PC-9 (cell line): ENCODE measurements at places on chromosomes 3 and 15. TPM values are rescaled to one million over a fixed set of nuclear protein-coding genes. Genes with fewer than 3 reads are reported as not detected.
A peak's percentile ranks its signal among the peaks of the same experiment; 100 is the strongest.

NR2E3 gene
- total RNA-seq = 1.5 and 2.1 TPM in 2 replicates

CFAP100 gene
- total RNA-seq = not detected in 2 replicates

PTX3 gene
- 0.59 and 1.1 TPM in 2 replicates for total RNA-seq

TMEM158 gene
- 7.5 and 11.9 TPM in 2 replicates for total RNA-seq

GOLGA8O gene
- 0.28 and 0.59 TPM in 2 replicates for total RNA-seq

CAV3 gene
- total RNA-seq = 0.24 TPM in 1 of 2 replicates, not detected in the other

CASR gene
- not detected in 2 replicates for total RNA-seq

- H3K4me3 ChIP-seq = no peak overlapping the region
- H3K27me3 ChIP-seq = peaks cover 5% of the 10 kb centered on the region; the same call in 1 of the 2 replicates
- H3K4me1 ChIP-seq = no peaks in the 10 kb centered on the region
- no peak overlapping the region for H3K27ac ChIP-seq
These were observed 238.4 kb upstream of the MDFIC2 start for GRCh38 chr3:70550723-70551319.

GRCh38 chr3:48507256-48508061 lies 3.5 kb upstream of the SHISA5 start:
- peak; percentile 95 for DNase-seq
- H3K4me3 ChIP-seq = no peak overlapping the region; the same call in 1 of the 2 replicates
- peak overlapping the region; percentile 92 for H3K27ac ChIP-seq
- no peaks in the 10 kb centered on the region for H3K36me3 ChIP-seq
- peaks cover 54% of the 10 kb centered on the region for H3K4me1 ChIP-seq

GRCh38 chr3:32592011-32592410 lies 21.4 kb upstream of the DYNC1LI1 start:
- H3K4me1 ChIP-seq = no peaks in the 10 kb centered on the region
- H3K36me3 ChIP-seq = no peaks in the 10 kb centered on the region
- no peaks in the 10 kb centered on the region for H3K27me3 ChIP-seq

DNA sequence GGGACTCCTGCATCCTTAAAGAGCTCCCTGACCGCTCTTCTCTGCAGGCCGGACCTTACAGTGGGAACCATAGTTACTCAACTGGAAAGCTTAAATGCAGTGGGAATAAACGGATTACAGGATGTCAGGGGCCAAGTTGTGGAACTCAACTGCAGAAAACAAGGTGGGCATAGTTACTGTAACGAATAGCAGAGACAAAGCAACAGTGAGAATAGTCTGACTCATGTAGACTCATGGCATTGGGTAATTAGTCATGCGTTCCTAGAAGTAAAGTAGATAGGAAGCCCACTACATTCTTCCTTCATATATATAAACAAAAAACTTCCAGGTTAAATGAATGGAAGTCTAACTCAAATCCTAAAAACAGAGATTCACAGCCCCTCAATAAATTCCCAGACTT lies 95.5 kb upstream of the CHRNA7 start:
- no peaks in the 10 kb centered on the region for H3K4me1 ChIP-seq
- no peaks in the 10 kb centered on the region for H3K36me3 ChIP-seq
- H3K27me3 ChIP-seq = peaks cover 8% of the 10 kb centered on the region; the same call in 1 of the 2 replicates
- H3K27ac ChIP-seq = no peak overlapping the region
- no peak for DNase-seq
- H3K4me3 ChIP-seq = no peak overlapping the region

- H3K4me3 ChIP-seq = no peak overlapping the region
- H3K27me3 ChIP-seq = no peaks in the 10 kb centered on the region
- no peak overlapping the region for H3K27ac ChIP-seq
These were observed 123.8 kb downstream of the B3GALNT1 start for GRCh38 chr3:160981217-160981938.

DNA sequence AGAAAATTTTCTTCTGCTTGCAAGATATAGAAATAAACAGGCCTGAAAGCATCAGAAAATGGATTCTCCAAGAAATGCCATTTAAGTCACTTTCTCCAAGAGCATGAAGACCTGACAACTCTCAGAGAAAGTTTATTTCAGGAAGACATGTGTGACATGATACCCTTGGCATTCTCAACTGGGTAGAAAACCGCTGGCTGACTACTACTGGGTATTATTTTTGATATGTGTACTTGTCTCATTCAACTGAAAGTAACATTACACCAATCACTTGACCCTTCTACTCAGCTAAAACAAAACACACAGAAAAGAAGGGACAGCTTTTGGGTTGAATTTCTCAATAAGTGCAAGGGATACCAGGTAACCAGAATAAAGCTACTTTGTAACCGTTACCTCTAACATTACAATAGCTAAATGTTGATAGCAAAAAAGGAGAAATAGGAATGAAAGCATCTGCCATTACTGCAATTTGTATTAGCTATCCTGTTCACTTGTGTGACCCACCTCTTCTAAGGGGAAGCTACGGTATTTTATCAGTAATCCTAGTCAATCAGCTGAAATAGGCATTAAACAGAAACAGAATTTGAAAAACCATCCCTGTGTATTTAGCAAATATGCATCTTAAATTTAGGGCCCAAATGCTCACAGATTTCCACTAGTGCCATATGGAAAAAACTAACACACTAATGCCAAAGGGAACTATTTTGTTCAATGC lies 7.3 kb downstream of the TRA2B start:
- H3K27ac ChIP-seq = peak overlapping the region; percentile 30; the same call in 1 of the 2 replicates
- H3K4me1 ChIP-seq = peaks cover 84% of the 10 kb centered on the region
- H3K4me3 ChIP-seq = no peak overlapping the region; the same call in 1 of the 2 replicates
- H3K36me3 ChIP-seq = peaks cover 83% of the 10 kb centered on the region
- H3K27me3 ChIP-seq = no peaks in the 10 kb centered on the region

GRCh38 chr3:37993820-37994638 lies 3.4 kb downstream of the VILL start:
- no peak overlapping the region for H3K4me3 ChIP-seq
- H3K36me3 ChIP-seq = no peaks in the 10 kb centered on the region
- no peaks in the 10 kb centered on the region for H3K27me3 ChIP-seq
- no peak for DNase-seq

DNA sequence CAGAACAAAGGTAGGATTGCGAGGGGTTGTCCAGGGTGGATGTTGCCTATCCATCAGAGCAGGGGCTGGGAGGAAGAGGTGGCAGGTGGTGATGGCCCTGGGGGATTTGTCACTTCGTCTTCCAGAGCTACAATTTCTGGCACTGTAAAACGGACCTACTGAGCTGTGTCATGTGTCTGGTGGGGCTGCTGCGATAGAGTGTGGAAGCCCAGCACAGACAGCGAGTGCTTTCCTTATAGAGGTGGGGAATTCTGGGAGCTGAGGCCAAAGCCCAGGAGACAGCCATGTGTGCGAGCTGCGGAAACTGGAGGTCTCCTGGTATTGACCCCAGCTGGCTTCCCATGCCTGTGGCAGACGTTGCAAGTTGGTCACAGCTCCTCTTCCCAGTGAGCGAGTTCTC lies 61.2 kb upstream of the SEC22A start:
- no peaks in the 10 kb centered on the region; the same call in 1 of the 2 replicates for H3K36me3 ChIP-seq
- H3K27ac ChIP-seq = no peak overlapping the region
- no peaks in the 10 kb centered on the region for H3K27me3 ChIP-seq
- peaks cover 10% of the 10 kb centered on the region for H3K4me1 ChIP-seq
- DNase-seq = no peak

DNA sequence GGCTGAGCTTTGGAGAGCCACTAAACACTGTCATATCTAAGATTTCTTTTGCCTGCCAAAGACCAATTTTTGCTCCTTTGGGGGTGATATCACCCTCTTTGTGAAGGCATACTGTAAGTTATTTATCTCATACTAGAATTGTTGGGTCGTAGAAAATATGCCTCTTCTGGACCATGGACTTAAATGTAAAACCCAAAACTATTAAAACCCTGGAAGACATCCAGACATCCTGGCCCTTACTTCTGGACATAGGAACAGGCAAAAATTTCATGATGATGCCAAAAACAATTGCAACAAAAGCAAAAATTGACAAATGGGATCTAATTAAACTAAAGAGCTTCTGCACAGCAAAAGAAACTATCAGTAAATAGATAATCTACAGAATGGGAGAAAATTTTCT lies 172.2 kb downstream of the ATG7 start:
- H3K27me3 ChIP-seq = no peaks in the 10 kb centered on the region
- no peaks in the 10 kb centered on the region for H3K36me3 ChIP-seq
- no peaks in the 10 kb centered on the region for H3K4me1 ChIP-seq
- no peak for DNase-seq
- H3K27ac ChIP-seq = no peak overlapping the region

GRCh38 chr3:30286007-30286669 lies 320.3 kb upstream of the TGFBR2 start:
- DNase-seq = peak; percentile 57
- no peaks in the 10 kb centered on the region for H3K36me3 ChIP-seq
- H3K4me3 ChIP-seq = no peak overlapping the region
- H3K27ac ChIP-seq = no peak overlapping the region
- H3K27me3 ChIP-seq = no peaks in the 10 kb centered on the region

DNA sequence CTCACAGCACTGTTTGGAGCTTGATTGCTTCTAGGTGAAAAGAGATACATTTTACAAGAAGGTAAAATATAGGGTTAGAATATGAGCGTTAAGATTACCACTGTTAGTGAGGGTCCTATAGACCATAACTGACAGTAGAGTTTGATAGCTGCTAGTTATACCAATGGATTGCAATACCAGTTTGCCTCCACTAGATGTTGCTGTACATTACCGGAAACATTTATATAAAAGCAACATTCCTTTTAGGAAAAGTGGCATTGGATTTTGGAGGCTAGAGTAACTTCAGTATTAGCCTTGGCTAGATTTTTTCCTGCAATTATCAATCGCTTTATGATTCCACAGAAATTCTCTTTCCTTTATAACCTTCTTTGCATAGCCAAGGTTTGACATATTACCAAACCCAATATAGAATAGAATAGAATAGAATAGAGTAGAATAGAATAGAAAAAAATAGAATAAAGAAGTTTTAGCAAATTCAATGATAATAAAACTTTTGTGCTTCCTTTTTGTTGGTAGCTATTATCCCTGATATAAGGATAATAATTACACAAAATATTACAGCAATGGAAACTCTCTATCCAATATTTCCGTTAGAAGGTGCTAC lies 1093.6 kb upstream of the ALCAM start:
- H3K4me1 ChIP-seq = no peaks in the 10 kb centered on the region
- no peaks in the 10 kb centered on the region for H3K27me3 ChIP-seq
- H3K36me3 ChIP-seq = no peaks in the 10 kb centered on the region
- no peak overlapping the region for H3K27ac ChIP-seq

- H3K4me1 ChIP-seq = no peaks in the 10 kb centered on the region
- no peaks in the 10 kb centered on the region for H3K36me3 ChIP-seq
- DNase-seq = no peak
- H3K27ac ChIP-seq = no peak overlapping the region
- H3K27me3 ChIP-seq = no peaks in the 10 kb centered on the region
These were observed 29.5 kb upstream of the LSAMP start for GRCh38 chr3:116474801-116475200.

GRCh38 chr3:51275111-51275805 lies 109.8 kb upstream of the MANF start:
- H3K27ac ChIP-seq = no peak overlapping the region
- no peaks in the 10 kb centered on the region for H3K4me1 ChIP-seq
- H3K27me3 ChIP-seq = no peaks in the 10 kb centered on the region
- H3K36me3 ChIP-seq = no peaks in the 10 kb centered on the region
- H3K4me3 ChIP-seq = no peak overlapping the region
- no peak for DNase-seq

DNA sequence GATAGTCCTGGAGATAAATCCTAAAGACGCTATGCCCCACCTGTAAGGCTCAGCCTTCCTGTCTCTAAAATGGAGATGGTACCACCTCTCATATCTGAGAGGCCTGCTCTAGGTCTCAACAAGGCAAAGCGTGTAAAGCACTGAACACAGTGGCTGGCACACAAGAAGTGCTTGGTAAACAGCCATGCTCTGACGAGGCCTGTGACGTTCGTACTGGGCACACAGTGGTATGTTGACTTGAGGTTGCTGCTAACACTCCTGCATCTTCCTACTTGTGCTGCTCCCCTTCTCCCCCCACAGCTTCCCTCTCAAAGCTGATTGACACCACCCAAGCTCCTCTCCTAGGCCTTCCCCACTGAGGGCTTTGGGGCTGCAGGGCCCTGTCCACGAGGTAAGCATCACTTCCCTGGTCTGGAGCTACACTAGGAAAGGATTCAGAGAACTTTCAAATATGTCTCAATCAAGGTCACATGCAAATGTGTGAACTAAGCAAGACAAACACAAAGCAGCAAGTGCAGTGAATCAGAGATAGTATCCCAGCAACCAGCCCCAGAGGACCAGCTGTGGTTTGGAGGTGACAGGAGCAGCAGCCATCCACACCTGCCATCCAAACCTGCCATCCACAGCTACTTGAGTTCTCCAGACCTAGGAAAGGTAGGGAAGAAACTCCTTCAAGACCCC lies 177.5 kb downstream of the STT3B start:
- H3K27ac ChIP-seq = no peak overlapping the region
- no peak for DNase-seq
- no peaks in the 10 kb centered on the region for H3K4me1 ChIP-seq
- H3K27me3 ChIP-seq = no peaks in the 10 kb centered on the region
- H3K4me3 ChIP-seq = no peak overlapping the region
- no peaks in the 10 kb centered on the region for H3K36me3 ChIP-seq

GRCh38 chr3:177513815-177514610 lies 316.7 kb upstream of the TBL1XR1 start:
- no peaks in the 10 kb centered on the region for H3K36me3 ChIP-seq
- H3K27me3 ChIP-seq = no peaks in the 10 kb centered on the region
- H3K4me1 ChIP-seq = no peaks in the 10 kb centered on the region
- no peak for DNase-seq

- no peak overlapping the region for H3K4me3 ChIP-seq
- no peaks in the 10 kb centered on the region for H3K4me1 ChIP-seq
- no peak overlapping the region for H3K27ac ChIP-seq
- DNase-seq = no peak
- no peaks in the 10 kb centered on the region for H3K27me3 ChIP-seq
These were observed 27.8 kb downstream of the KLHL6 start for GRCh38 chr3:183527428-183528379.

DNA sequence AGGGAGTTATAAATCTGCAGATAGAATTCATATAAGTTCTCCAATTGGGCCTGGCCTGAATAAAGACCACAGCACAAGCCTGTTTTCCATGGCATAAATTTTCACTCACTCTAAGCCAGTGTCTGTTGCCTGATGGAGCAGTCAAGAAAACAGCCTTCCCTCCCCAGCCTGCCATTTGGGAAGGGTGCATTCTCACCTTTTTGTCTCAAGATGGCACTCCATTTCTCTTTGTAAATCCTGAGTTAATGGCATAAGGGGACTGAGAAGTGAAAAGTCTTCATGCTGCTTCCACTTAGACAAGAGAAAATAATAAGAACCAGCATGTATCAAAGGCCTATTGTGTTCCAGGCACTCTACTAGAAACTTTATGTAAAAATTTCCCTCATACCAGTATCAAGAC lies 115.6 kb upstream of the MANF start:
- DNase-seq = no peak
- H3K27ac ChIP-seq = no peak overlapping the region
- no peaks in the 10 kb centered on the region for H3K27me3 ChIP-seq
- H3K4me1 ChIP-seq = no peaks in the 10 kb centered on the region
- H3K36me3 ChIP-seq = no peaks in the 10 kb centered on the region
- H3K4me3 ChIP-seq = no peak overlapping the region

DNA sequence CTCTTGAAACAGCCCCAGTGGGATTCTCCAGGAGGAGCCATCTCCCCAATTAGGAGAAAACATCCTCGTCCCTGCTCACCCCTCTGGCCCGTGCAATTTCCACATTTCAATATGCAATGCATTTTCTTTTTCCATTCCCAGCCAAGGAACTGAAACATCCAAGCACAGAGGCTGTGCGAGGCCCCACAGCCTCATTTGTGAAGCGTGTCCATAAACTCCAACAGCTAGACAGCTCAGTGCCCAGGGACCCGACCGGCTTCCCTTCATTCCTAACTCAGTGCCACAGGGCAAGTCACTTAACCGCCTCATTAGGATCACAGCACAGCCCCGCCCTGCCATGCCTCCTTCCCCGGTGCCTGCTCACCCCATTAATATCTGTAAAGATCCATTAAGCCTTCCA lies 204.2 kb upstream of the IGF1R start:
- no peak overlapping the region for H3K4me3 ChIP-seq
- no peaks in the 10 kb centered on the region for H3K36me3 ChIP-seq
- H3K27ac ChIP-seq = no peak overlapping the region
- DNase-seq = peak; percentile 55
- H3K27me3 ChIP-seq = peaks cover 41% of the 10 kb centered on the region
- H3K4me1 ChIP-seq = peaks cover 15% of the 10 kb centered on the region
